Epithelial cell of proximal tubule (primary cell): ENCODE measurements at places on chromosomes 5 and 9. TPM values are rescaled to one million over a fixed set of nuclear protein-coding genes. Genes with fewer than 3 reads are reported as not detected.

- no peak for DNase-seq
Observed at GRCh38 chr5:14054965-14055963, 87.9 kb upstream of the TRIO start.

DNA sequence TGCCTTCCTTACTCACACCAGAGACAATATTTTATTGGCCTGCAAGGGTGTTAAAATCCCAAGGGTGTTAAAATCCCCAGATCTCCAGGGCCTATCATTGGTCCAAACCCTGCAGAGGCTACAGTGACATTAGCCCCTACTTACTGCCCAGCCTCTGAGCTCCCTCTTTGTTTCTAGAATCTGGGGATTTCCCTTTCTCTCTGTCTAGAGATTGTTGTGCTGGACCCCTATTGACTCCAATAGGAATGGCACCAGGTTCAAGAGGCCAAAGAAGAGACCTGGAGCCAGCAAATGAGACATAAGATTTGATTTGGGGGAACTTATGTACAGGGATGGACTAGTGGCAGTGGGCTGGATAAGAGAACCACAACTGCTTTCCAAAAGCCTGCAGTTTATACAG, 53.3 kb upstream of the ZBED3 start:
- DNase-seq = no peak

- no peak for DNase-seq
Observed at GRCh38 chr5:104789366-104789765, 1226.8 kb upstream of the NUDT12 start.

GRCh38 chr5:96114736-96115135, 153.1 kb upstream of the ELL2 start:
- DNase-seq = no peak

- no peak for DNase-seq
Observed at GRCh38 chr5:178547052-178547666, 43.0 kb downstream of the COL23A1 start.

Gene MARCOL
- not detected in 2 replicates for total RNA-seq

Gene SLIT3
- total RNA-seq = 0.36 and 3.1 TPM in 2 replicates

Gene ENTREP1
- 0.87 and 4.6 TPM in 2 replicates for total RNA-seq

Gene DIRAS2
- total RNA-seq = 3.4 and 4.8 TPM in 2 replicates

DNA sequence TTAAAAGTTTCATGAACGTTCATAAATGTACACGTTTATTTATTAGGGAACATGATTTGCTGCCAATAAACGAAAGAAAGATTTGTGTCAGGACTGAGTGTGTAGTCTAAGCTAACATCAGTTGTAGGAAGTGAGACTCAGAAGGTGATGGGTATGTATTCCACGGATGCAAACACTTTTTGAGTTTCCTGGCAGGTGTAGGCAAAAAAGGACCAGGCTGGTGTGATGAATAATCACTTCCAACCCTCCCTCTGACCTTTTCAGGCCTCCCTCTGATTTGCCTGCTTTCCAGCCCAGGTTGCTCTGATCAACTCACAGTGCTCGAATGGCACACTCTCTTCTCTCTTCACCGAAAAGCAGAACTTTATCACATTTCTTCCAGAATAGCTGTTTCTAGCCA, 51.8 kb downstream of the BASP1 start:
- no peak for DNase-seq

GRCh38 chr5:171342362-171343111, 33.5 kb downstream of the TLX3 start:
- DNase-seq = peak; percentile 19

Gene SH3GL2
- 0.87 and 3.4 TPM in 2 replicates for total RNA-seq

- no peak for DNase-seq
Observed at GRCh38 chr5:1933364-1934055, 50.8 kb upstream of the IRX4 start.

- no peak for DNase-seq
Observed at GRCh38 chr5:39624268-39624886, 199.6 kb upstream of the DAB2 start.

- no peak for DNase-seq
Observed at GRCh38 chr9:89364666-89365531, 46.6 kb downstream of the SECISBP2 start.

Gene CCDC171
- total RNA-seq = 0.92 and 0.94 TPM in 2 replicates

DNA sequence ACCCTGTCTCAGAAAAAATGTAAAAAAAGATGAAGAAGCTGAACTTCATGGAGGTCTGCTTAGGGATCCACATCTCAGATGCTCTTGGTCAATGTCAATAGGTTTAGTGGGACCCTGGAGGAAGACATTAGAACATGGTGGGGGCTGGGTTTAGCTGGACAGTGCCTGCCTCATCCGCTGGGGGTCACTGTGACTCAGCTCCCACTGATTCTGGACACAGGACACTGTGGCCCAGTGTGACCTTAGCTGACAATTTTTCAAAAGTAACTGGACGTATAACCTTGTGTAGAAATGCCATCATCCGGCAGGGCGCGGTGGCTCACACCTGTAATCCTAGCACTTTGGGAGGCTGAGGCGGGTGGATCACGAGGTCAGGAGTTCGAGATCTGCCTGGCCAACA, 7.3 kb upstream of the HNRNPAB start:
- DNase-seq = no peak

- no peak for DNase-seq
Observed at GRCh38 chr5:175493260-175493659, 14.9 kb downstream of the SFXN1 start.

GRCh38 chr5:65981548-65981947, 55.2 kb downstream of the ERBIN start:
- DNase-seq = no peak

DNA sequence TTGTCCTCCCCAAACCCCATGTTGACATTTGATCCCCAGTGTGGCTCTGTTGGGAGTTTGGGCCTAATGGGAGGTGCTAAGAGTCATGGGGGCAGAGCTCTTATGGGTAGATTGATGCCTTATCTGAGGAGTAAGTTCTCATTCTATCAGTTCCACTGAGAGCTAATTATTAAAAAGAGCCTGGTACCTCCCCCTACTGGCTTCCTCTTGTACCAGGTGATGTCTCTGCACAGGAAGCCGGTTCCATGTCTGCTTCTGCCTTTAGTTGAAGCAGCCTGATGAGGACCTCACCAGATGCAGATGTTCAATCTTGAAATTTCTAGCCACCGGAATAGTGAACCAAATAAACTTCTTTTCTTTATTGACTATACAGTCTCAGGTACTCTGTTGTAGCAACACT, 10.8 kb downstream of the GABRB2 start:
- DNase-seq = no peak

DNA sequence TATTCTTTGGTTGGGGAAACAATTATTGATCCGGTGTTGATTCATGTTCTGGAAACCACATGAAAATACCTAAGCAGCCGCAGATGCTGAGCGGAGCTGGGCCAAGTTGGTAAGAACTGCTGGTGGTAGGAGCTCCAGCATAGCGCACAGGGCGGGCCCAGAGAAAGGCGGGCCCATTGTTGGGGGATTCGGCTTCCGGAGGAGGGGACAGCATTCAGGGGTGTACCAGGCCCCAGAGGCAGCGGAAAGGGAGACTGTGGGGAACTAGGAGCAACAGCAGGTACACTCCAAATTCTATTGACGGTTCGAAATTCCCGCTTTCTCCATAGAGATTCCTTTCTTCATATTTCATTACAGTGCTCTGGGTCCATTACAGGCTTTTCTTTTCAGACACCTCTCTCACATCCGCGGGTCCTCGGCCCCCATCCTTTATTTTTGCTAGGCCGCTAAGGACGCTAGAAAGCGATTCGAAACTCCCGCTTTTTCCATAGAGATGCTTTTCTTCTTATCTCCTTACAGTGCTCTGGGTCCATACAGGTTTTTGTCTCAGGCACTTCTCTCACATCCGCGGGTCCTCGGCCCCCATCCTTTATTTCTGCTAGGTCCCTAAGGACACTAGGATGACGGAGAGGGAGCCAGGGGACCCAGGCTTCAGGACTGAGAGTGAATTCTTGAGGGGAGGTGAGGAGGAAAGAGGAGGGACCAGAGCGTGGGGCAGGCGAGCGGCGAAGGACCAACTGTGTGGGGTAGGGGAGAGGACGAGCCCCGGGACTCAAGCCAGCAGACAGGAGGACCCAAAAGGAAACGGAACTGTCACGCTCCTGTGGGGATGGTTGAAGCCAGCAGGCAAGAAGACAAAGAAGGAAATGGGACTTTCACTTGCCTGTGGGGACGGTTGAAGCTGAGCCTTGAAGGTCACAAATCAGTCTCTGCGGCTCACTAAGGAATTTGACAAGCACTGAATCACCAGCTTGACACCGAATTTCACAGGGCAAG, at the start of gene CCDC152:
Gene CCDC152, plus strand, starts transcription at position 213 of the 996 bp plus-strand sequence. CDS start 2,304 bp downstream, outside the sequence.
- no peak for DNase-seq

- DNase-seq = no peak
Observed at GRCh38 chr5:139251281-139251687, 42.3 kb upstream of the MATR3 start.

DNA sequence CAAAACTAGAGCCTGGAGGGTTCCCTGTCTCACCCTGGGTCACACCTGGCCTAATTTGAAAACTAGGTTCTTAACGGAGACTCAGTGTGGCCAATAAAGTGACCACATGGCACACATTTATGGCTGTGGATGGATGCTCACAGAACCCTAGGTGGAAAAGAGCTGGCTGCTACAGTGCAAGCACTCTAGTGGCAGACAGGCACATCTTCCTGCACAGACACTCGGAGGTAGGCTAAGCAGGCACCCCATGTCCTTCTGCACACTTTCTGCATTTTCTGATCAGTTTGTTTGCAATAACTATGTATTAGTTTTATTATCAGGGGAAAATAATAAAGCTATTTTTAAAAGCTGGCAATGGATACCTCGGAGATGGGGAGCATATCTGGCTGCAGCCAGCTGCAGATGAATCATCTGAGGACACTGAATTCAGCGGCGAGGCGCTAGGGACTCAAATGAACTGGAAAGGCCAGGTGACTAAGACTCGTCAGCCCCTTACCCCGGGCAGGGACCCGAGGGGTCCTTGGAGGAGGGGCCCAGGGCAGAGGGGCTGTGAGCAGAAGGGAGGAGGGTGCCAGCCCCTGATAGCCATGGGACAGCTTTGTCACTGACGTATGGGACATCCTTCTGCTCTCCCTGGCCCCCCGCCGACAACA, 96.2 kb downstream of the OLFM1 start:
- DNase-seq = no peak

DNA sequence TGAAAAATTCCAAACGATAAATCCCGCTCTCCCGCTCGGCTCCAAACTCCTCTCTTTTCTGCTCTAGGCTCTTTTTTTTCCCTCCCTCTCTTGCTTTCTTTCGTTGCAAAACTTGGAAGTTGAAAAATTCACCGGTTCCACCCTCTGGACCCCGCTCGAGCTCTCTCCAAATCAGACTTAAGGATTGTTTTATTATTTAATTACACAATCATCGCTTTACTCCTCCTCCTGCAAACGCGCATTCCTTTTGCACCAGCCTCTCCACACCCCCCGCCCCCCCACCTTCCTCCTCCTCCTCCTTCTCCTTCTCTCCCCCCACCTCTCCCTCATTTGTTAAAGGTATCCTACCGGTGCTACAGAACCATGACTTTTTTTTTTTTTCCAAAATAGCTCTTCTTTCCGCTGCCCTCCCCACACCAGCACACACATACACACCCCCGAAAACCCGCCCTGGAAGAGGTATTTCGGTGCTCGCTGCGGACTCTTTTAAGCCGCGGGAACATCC, 535 bp upstream of the NFIB start:
- DNase-seq = no peak

Gene C6
- not detected in 2 replicates for total RNA-seq
